Stimulated activated CD4-positive, alpha-beta T cell treated with anti-CD3 and anti-CD28 coated beads, Interleukin-12 subunit alpha, Interleukin-12 subunit beta, amount 100 ng/mL, for 48 hours (primary cell): ENCODE measurements at places on chromosomes 4 and X.

DNA sequence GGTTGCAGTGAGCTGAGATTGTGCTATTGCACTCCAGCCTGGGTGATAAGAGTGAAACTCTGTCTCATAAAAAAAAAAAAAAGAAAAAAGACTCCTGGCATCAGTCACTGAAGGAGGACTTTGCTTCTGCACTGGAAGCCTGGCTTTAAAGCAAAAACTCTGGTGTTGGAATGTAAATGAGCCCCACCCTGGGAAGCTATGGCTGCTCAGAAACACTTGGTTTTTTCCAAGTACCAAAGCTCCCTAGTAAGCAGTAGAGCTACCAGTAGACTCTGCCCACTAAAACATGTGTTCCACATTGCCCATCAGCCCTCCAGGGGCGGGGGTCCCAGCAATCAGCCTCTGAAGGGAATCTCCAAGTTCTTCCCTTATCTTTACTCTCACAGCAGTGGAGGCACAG lies 154.4 kb downstream of the SHROOM3 start:
- no peak for DNase-seq

- DNase-seq, result no peak
These were observed 119.1 kb upstream of the ETNPPL start for GRCh38 chr4:108881986-108882385.

DNA sequence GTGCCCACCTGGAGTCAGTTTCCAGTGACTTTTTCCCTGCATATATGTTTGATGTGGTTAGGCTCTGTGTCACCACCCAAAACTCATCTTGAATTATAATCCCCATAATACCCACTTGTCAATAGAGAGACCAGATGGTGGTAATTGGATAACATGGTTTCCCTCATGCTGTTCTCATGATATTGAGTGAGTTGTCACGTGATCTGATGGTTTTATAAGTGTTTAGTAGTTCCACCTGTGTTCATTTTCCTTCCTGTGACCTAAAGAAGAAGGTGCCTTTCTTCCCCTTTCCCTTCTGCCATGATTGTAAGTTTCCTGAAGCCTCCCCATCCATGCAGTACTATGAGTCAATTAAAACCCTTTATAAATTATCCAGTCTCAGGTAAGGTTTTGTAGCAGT lies 740.9 kb downstream of the ARAP2 start:
- no peak for DNase-seq

GRCh38 chr4:183797445-183798300 lies 107.4 kb upstream of the STOX2 start:
- no peak for DNase-seq

GRCh38 chrX:110082161-110082560 lies 79.2 kb downstream of the TMEM164 start:
- DNase-seq, result no peak

DNA sequence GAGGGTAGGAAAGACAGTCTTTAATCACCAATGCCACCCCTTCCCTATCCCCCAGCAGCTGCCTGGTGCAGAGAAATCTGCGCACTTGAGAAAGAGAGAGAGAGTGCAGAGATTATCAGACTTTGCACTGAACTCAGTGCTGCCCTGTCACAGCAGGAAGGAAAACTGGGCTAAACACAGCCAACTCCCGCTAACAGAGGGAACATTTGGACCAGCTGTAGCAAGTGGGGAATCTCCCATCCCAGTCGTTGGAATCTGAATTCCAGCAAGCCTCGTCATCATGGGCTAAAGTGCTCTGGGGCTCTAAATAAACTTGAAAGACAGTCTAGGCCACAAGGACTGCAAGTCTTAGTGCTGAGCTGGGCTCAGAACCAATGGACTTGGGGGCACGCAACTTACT lies 168.7 kb downstream of the DLG3 start:
- no peak for DNase-seq

GRCh38 chr4:175823015-175823742 lies 11.1 kb upstream of the GPM6A start:
- DNase-seq, result no peak

- no peak for DNase-seq
These were observed 21.0 kb upstream of the PCYT1B start for GRCh38 chrX:24668111-24668510.

- DNase-seq, result no peak
These were observed 15.4 kb downstream of the FAM9C start for GRCh38 chrX:13028871-13029636.

DNA sequence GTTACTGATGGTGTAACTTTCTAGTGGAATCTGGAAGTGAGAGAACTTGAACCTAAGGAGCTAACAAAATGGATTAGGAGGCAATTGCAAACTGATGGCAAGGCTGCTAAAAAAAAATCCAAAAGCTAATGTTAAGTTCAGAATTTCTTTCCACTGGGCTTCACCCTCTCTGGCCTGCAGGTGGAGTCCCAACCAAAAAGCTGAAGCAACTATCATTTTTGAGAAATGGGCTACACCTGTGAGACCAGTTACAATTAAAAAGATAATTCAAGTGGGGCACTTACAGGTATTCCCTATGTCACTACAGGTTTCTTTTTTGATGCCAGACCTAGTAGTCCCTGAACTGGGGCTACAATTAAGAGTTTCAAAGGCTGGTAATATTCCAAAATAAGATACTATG lies 142.1 kb upstream of the FTHL17 start:
- DNase-seq, result peak; percentile 1

- DNase-seq, result no peak
These were observed 84.2 kb upstream of the TMEM164 start for GRCh38 chrX:109918753-109919152.

DNA sequence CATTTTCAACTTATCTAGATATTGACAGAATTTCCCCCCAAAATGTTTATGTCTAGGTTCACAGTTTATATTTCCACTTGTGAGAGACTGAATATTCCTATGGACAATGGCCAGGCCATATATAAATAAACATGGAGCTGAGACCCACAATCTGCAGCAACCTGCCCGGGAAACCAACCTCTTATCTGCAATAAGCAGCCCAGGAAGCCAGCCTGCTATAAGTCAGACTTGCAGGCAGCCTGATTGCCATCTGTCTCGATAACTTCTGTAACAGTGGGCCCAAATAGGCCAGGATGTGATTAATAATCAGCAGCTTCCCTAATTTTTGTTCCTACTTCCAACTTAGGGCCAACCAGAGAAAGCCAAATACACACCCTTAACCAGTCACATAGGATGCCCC lies 5.2 kb upstream of the NAP1L5 start:
- no peak for DNase-seq

DNA sequence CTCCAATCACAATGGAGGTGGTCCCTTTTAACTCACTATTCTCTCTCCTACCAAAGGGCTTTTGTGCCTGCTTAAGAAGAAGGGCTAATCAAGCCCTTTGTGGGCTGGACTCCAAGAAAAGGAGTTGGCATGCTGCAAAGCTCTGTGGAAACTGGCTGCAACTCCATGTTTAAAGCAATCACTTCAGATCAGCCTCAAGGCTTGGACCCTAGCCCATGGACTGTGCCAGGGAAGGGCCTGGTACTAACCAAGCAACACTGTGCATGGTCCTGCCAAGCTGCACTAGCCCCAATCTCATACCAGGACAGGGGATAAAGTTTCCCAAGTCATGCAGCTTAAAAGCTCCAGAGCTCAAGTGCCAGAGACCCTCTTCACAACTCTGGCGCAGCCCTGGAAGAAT lies 86.7 kb downstream of the ATP8A1 start:
- DNase-seq, result no peak

DNA sequence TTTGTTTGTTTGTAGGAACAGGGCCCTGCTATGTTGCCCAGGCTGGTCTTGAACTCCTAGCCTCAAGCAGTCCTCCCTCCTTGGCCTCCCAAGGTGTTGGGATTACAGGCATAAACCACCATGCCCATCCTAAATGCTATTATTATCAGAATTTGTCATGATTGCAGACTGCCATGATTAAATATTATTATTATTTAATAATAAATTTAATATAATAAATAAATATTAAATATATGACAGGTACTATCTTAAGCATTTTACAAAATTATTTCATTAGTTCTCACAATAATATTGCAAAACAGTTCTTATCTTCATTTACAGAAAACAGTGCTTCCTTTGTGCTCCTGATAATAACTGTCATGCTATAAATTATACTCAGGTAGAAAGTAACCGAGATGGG lies 133.4 kb upstream of the JADE1 start:
- no peak for DNase-seq

DNA sequence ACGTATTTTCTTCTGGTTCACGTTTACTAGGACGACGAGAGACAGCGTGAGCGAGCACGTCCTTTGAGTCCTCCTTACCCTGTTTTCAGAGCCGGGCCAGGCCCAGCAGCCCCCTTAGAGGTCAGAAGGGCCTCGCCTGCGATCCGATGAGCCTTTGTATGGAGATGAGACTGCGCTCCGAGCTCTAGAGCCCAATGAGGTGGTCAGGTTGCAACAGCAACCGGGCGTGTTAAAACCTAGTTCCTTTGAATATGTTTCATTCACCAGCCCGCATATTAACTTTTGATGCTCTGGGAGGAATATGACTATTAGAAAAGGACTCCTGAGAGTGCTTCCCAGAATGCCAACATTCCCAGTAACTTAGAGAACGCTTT lies 55.6 kb upstream of the TADA2B start:
- no peak for DNase-seq

DNA sequence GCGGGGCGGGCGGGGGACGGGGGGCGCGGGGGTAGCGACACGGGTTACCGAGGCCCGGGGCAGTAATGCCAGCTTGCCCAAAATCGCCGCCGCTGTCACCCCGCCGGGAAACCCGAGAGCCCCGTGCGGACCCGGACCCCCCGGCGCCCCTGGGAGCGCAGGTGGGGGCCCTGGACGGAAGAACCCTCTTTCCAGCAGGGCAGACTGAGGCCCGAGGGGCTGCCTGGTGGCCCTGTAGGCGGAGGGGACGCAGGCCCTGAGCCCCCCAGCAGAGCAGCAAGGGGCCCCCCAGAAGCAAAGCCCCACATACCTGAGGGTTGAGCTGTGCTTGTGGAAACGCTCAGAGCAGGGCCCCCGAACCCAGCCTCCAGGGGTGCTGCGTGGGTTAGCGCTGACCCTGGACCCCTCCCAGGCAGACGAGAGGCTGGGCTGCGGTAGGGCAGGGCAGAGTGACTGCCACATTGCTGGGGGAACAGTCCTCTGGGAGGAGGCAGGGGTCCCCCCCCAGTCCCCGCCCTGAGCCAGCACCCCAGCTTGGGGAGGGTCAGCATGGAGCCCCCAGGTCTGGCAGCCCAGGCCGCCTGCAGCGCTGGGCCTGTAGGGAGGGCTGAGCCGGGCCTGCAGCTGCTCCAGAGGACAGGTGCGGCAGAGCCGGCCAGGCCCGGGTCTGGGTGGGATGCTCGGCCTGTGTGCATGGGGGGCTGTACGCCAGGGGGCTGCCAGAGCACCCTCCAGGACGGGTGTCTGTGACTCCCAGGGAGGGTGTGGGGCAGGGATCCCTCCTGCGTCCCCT lies 646 bp downstream of the DOK7 start:
- DNase-seq, result no peak

- no peak for DNase-seq
These were observed 5.7 kb downstream of the CBLL2 start for GRCh38 chrX:22278375-22278774.

GRCh38 chrX:13607996-13608365 lies 38.6 kb downstream of the EGFL6 start:
- no peak for DNase-seq

GRCh38 chr4:91076147-91076546 lies 949.0 kb downstream of the CCSER1 start:
- no peak for DNase-seq
